ENCODE measurements at places on chromosomes 13 and 19.

DNA sequence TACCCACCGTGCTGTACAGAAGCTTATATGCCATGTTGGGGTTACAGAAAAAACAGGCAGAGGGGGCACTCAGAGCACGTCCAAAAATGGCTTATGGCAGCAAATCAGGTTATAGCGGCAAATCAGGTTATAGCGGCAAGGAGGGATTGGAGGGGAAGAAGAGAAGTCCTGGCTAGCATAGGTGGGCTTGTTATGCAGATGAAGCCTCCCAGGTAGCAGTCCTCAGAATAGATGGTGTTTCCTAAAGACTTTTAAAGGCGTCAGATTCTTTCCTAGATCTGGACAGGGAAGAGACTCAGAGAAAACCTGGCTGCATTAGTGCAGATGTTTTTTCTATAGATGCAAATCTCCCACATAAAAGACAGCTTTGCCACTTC lies 19.8 kb upstream of the PLEKHF1 start:
- no peak for DNase-seq

GRCh38 chr13:112842343-112842856 lies 126.6 kb upstream of the MCF2L start:
- DNase-seq = no peak

- peak; percentile 66 for DNase-seq
Measured at GRCh38 chr19:48596679-48597465, 9.7 kb upstream of the SPACA4 start.

DNA sequence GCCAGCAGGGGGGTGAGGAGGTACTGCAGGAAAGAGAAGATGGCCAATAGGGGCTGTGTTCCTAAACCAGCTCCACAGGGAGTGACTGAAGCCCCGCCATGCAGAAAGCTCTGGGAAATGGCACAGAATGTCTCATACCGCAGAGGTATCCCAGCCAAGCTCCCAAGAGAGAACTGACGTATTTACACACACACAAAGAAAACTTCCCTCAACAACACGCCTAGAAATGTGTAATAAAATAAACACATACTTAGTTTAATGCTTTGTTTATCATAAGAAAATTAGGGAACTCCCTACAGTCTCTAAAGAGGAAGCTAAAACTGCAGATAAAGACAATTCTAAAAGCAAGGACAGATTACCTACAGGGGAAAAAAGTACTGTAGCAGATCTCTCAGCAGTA lies 40.0 kb downstream of the ESD start:
- DNase-seq = no peak

GRCh38 chr19:14072535-14073260 lies at the start of gene MISP3:
Gene MISP3 (plus strand): TSS chr19:14072786. CDS start chr19:14073310, 524 bp downstream.
- peak; percentile 46 for DNase-seq

- no peak for DNase-seq
Measured at GRCh38 chr19:58274771-58275201, 4.0 kb upstream of the ZNF8 start.

GRCh38 chr19:56508290-56508778 lies 679 bp downstream of the ZNF471 start:
- no peak for DNase-seq

DNA sequence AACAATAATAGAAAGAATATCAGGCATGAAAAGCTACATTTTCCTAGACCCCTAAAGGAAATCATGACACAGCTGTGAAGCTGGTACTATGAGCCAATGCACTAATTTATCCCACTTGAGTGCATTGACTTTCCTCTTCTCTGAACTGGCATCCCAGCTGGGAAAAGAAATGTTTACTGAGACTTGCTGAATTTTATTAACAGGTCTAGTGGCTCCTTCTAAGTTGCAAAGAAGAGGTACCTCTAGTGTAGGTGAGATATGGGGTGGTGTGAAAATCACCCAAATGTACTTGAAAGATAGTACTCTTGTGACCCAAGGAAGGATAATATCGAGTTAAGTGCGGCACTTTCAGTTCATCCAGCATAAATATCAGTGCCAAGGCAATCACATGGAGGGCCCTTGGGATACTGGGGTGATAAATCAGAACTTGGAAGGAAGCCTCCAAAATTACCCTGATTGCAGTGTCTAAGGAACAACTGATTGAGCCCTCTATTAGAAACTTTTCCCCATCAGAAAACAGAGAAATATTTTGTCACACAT lies 369.2 kb downstream of the PCDH9 start:
- no peak for DNase-seq

DNA sequence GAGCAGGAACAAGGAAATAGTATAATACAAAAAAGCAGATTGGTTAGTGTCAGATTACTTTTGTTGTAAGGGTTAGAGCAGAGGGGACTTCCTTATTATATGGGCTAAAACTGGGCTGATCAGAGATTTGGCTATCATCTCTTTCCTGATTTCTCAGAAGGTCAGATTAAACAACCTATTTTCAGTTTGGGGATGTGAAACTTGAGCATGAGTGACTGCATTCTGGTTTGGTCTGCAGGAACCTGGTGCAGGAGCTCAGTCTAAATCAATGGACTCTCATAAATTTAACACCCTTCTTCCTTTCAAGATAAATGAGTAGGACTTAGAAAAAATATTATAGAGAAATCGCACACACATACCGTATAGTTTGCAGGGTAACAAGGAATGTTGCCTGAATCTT lies 12.9 kb upstream of the RFXAP start:
- DNase-seq = no peak

GRCh38 chr13:46640843-46641242 lies 87.9 kb downstream of the LRCH1 start:
- DNase-seq = no peak

DNA sequence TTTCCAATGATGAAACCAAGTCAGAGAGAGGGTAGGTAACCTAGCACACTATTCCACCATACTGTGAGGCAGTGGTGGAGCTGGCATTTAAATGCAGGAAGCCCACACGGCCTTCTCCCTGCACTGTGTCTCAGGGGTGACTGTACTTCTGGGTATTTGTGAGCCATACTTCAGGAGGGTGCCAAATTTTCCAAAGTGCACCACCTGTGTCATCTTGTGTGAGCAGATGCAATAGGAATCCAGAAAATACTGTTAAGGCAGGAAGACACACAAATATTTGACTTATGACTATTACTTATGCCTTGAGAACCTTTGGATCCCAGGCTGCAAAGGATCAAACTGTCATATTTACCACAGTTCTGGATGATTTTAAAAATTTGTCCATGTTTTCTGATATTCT lies 17.3 kb downstream of the ZNF229 start:
- DNase-seq = no peak

- no peak for DNase-seq
Measured at GRCh38 chr13:73657821-73658540, 476.2 kb downstream of the KLF12 start.

- DNase-seq = peak; percentile 67
Measured at GRCh38 chr19:4304538-4305256, at the start of gene FSD1. Gene FSD1 (plus strand): TSS chr19:4304598. CDS start chr19:4304747, 149 bp downstream.

DNA sequence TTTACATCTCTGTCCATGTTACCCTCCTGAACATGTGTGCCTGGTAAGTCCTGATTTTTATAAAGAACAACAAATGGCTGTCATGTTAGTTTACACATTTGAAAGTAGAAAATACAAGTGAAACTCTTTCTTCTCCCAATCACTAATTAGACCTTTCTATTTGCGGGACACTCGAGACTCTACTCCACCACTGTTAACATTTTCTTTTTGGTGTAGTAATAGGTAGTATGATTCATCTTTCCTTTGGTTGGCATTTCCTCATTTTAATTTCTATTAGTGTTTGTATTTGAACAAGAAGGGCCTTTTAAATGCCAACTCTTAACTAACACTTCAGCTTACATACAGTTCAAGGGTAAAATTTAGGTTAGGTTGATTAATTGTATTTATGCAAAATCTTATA lies 371.1 kb downstream of the PCDH9 start:
- no peak for DNase-seq

DNA sequence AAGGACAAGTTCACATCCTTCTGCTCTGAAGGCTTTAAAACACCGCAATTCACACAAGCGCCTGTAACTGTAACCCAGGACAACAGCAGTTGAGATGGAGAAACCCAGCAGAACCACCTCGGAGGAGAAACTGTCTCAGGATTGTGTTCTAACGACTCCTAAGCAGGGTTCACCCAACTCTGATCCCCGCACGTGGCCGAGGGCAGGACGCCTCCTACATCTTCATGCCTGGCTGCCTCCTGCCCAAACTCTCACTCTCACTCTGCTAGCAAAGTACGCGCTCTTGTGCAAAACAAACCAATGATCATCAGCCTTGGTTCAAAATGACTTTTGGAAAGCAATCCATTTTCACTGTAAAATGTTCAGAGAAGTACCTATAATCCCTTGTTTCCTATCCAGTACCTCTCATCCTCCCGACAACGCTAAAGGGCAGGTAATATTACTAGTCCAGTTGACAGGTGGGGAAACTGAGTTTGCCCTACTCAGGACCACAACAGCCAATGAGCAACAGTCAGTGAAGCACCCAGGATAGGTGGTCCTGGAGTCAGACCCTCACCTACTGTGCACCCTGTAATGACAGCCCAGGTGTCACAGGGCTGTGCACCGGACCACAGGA lies 25.6 kb downstream of the EPS15L1 start:
- no peak for DNase-seq

GRCh38 chr13:89401264-89401675 lies 1730.1 kb downstream of the SLITRK5 start:
- DNase-seq = no peak

DNA sequence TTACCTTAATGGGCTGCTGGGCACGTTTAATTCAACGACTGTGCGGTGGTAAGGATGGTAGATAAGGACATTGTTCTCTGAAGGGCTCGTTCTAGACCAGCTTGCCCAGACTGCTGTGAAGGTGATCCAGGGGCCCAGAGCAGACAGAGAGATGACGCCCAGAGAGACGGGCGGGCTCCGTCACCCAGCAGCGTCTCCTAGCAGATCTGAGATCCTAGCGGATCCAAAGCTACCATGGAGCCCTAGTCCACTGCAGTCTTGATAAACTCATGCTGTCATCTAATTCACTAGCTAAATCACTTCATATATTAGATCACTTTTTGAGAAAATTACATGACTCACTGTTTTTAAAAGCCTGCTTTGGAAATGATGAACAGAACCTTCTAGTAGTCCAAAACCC lies 21.5 kb downstream of the COL4A2 start:
- DNase-seq = no peak

- no peak for DNase-seq
Measured at GRCh38 chr13:99528547-99528946, 27.3 kb downstream of the TM9SF2 start.

- DNase-seq = no peak
Measured at GRCh38 chr13:55439450-55439849, 1701.3 kb upstream of the PRR20A start.

- no peak for DNase-seq
Measured at GRCh38 chr19:50792272-50793250, 2.3 kb downstream of the ACP4 start.

- DNase-seq = no peak
Measured at GRCh38 chr13:34308725-34309124, 490.8 kb downstream of the RFC3 start.

GRCh38 chr19:48248081-48248833 lies 7.5 kb downstream of the CARD8 start:
- DNase-seq = no peak

GRCh38 chr19:37304190-37304883 lies 66.6 kb upstream of the ZNF527 start:
- no peak for DNase-seq

DNA sequence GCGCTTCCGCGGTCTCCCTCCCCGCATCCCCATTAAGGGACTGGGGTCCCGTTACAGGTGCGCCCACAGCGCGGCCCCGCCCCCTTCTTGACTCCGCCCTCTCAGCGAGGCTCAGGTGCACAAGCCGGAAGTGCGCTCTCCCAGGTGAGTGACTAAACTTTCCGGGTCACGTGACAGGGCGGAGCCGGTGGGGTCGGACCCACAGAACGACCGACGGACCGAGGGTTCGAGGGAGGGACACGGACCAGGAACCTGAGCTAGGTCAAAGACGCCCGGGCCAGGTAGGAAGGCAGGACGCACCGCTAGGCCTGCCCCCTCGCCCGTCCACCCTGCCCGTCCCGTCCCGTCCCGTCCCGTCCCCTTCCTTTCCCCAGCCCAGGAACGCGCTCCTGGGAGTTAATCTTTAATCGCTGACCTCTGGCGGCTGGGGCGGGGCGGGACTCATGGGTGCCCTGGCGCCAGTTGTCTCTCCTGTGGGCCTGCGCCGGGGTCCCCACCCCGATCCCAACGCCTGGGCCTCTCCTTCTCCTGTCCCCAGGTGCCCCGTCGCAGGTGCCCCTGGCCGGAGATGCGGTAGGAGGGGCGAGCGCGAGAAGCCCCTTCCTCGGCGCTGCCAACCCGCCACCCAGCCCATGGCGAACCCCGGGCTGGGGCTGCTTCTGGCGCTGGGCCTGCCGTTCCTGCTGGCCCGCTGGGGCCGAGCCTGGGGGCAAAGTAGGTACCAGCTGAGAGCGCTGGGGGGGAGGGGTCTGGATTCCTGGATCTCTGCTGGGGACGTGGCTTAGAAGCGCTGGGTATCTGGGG lies at the start of gene CRB3:
TSS of gene CRB3 (plus strand) at position 202 of the 804 bp plus-strand sequence. CDS start at position 633, 431 bp downstream.
- DNase-seq = peak; percentile 37

- DNase-seq = no peak
Measured at GRCh38 chr19:40799558-40800338, 757 bp downstream of the EGLN2 start.

- no peak for DNase-seq
Measured at GRCh38 chr13:94849254-94849653, 136.9 kb upstream of the SOX21 start.

Measured in activated naive CD4-positive, alpha-beta T cell treated with Interleukin-2 at 50 U/mL for 16 hours (primary cell).